ENCODE measurements at places on chromosomes 12 and 14.

DNA sequence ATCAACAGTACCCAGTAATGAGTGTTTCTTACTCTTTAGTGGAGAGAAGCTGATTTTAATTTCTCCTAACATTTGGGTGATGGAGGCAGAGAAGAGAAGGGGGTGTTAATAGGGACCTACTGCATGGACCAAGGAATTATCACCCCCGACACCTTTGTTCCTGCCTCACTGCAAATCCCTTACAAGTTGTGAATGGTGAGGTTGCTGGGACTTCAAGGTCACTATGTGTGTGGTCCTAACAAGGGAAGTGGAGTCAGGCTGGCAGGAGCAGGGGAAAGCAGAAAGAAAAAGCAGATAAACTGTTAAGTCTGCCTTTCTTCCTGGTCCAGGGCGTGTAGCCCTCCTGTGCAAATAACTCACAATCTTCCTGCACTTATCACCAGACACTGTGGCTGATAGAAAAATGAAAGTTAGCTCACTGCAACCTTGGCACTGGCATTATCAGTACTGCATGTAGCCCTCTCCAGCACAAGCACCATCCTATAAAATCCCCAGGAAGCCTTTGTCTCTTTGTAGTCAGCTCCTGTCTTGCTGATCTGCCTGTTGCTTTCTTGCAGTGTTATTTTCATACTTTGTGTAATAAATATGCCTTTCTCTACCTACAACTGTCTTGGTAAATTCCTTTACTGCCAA lies 112.3 kb upstream of the DNM1L start:
- DNase-seq = no peak

DNA sequence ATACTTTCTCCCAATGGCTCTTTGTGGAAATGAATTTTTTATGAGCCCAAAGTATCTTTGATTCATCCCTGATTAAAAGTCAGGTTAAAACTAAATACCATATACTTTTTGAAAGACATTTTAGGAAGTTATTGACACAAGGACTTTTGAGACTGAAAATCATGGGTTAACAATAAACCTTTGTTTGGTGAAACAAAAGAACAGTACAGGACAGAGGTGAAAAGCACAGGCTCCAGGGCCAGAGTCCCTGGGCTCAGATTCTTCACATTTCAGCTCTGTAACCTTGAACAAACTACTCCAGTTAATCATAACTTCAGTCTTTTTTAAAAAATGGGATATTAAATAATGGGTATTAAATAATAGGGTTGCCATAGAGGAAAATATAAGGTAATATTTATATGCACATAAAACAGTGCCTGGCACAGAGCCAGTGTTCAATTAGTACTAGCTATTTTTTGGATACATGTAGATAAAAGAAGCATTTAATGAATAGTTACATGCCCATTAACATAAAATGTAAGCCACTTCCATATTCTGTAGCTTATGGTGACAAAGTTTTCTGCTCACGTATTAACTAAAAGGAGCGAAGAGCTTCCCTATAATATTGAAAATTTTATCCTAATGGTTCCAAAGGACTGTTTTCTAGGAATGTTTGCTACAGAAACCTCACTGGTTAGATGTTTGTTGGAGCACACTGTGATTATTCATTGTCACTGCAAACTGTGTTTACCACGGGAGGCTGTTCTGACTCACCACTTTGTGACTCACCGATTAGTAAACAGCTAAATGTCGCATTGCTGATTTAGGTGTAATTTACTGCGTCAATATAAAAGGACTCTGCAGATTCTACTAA lies 255.4 kb downstream of the DAD1 start:
- no peak for DNase-seq

DNA sequence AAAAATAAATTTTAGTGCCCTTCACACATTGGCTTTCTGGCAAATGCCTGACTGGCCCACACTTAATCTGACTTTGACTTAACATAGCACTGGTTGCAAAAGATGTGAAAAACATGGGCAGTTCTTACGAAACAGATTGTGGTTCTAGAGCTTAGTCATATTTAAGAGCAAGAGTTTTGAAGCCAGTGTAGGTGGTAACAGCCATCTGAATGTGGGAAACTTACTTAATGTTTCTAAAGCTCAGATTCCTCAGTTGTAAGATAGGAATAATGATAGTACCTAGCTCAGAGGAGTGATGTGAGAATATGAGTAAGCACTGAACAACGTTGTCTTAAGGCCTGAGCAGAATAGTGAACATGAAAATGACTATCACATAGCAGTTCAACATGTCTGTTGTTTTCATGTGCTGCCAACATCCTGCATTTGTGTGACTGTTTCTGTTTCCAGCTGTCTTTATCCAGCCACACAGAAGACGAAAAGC lies 262.7 kb downstream of the SYT1 start:
- no peak for DNase-seq

GRCh38 chr12:11829764-11830194 lies 180.3 kb downstream of the ETV6 start:
- no peak for DNase-seq

- no peak for DNase-seq
Measured at GRCh38 chr14:94614802-94615201, 2.6 kb downstream of the SERPINA3 start.

GRCh38 chr12:9699898-9700605 lies 30.5 kb downstream of the CLEC2D start:
- DNase-seq = no peak

GRCh38 chr12:23217158-23217557 lies 592.2 kb downstream of the ETNK1 start:
- no peak for DNase-seq

GRCh38 chr12:754851-755562 lies 2.6 kb downstream of the WNK1 start:
- no peak for DNase-seq

DNA sequence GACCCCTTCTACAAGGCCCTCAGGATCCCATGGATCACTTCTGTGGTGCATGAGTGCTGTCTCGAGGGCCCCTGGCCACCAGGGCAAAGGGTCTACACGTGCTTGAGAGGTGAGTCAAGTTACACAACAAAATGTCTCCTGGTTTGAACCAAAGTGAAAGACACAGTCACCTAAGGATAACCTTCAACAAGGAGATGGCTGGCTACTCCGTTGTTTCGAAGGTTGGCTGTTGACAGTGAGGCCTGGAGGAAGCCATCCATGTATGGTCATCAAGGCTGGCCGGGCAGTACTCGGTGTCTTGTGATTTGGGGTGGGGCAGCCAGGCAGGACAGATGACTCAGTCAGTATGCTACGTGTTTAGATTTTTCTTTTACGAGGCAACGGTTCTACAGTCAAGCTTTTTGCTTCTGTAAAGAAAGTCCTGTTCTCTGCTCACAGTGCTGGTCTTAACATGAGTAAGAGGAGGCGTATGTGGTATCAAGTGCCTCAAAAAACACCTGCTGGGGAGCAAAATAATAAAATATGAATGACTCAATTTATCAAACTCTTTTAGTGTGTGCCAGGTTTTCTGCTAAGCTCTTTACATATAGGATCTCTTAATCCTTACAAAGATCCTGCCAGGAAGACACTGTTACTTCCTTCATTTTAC lies 18.0 kb upstream of the NT5DC3 start:
- no peak for DNase-seq

DNA sequence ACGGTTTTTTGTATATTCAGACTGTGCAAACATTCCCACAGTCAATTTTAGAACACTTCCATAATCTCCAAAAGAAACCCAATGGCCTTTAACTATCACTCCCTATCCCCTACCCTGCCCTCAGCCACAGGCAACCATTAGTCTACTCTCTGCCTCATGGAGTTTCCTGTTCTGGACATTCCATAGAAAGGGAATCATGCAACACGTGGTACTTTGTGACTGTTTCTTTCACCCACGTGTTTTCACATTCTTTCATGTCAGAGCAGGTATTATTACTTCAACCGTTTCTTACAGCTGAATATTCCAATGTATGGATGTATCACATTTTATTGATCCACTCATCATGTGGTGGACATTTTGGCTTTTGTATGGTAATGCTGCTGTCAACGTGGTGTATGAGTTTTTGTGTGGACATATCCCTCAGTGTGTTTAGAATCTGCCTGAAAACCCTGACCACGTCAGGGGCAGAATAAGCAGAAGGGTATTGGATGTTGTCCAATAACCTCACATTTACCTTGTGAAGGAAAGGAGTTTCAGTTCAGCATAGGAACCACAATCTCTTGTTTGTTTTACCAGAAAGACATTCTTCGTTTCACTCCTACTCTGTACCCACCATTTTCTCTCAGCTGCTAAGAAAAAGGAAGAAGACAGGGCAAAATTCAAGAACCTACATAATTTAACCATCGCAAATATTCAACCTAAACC lies 107.5 kb upstream of the DYRK2 start:
- DNase-seq = no peak

- no peak for DNase-seq
Measured at GRCh38 chr12:27299102-27299501, 33.5 kb upstream of the BMAL2 start.

GRCh38 chr12:6699989-6700645 lies 498 bp downstream of the PIANP start:
- DNase-seq = no peak

GRCh38 chr12:11953523-11953922 lies 117.2 kb upstream of the BCL2L14 start:
- no peak for DNase-seq

- DNase-seq = no peak
Measured at GRCh38 chr12:46752396-46752795, 73.4 kb downstream of the SLC38A4 start.

DNA sequence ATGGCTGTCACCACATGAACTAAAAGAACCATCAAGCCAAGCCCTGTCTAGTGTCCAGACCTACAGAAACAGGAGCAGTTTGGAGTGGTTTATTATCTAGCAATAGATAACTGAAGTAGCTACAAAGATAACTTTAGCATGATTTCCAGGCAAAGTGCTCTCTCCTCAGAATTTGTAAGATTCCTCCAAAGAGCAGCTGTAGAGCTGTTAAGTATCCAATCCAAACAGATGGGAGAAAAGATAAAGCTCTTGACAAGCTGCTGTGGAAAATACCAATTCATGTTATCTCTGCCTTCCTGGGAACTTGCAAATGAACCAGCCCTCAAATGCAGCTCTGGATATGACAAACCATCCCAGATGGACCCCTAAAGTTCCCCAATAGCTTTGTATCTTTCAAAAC lies 78.9 kb upstream of the RESF1 start:
- no peak for DNase-seq

- no peak for DNase-seq
Measured at GRCh38 chr12:92208613-92209121, 63.0 kb upstream of the BTG1 start.

DNA sequence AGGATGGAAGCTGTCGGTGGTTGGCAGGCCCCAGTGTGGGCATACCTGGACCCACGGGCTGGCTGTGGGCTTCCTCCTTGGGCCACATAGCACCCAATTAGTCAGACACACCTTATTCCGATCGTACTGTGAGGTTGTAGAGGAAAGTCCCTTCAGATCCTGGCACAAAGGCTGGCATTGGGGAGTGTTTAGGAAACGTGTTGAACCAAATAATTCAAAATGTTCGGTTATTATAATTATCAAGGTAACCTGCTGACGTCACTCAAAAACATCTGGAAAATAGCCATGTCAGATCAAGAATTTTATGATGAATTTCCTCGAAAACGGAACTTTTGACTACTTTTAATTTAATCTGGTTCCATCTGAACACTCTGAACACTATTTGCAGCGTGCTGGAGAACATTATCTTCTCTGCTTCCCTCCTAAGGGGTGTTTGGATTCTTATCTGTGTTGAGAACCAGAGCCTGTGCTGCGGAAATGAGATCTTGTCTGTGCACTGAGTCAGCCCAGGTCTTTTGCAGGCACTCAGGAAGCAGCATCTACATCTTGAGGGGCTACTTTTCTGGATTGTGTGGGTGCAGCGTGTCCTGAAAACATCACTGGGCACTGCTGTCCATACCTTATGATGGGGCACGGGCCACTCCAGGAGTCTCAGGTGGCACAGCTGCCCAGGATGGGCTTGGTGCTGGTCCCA lies 100.3 kb downstream of the SLC25A47 start:
- no peak for DNase-seq

DNA sequence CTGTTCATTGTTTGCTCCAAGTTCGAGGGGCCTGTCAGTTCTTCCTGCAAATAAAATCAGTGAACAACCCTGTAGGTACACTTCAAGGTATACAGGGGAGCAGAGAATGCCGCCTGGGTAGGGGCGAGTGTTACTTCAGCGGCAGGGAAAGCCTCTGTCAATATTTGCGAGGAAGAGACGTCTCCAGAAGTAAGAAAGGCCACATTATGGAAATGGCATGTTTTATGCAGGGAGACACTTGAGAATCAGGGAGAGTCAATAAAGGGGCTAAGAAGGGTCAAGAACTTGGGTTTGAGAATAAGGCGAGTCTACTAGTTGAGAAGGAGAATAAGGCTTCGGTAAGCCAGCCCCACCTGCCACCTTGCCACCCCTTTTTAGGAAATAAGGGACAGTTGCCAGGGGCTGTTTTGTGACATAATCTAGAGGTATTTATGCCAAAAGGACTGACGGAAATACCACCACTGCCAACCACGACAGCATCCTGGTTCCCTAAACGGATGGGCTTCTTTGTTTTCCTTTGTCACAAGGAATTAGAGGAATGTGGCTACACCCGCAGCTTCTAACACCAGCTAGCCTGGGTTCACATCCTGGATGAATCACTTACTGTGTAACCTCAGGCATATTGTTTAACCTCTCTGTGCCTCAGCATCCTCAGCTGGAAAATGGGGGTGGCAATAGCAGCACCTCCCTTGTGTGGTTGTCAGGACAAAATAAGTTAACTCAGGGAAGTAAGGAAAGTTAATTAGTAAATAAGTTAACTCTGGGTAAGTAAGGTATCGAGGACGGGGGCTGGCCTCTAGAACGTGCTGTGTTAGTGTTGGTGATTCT lies 67.7 kb downstream of the EID3 start:
- DNase-seq = no peak

GRCh38 chr12:76533331-76533730 lies 26.2 kb downstream of the OSBPL8 start:
- DNase-seq = no peak

GRCh38 chr14:68705741-68706283 lies 87.1 kb downstream of the ZFP36L1 start:
- no peak for DNase-seq

Measured in NCI-H2081 (cell line).